ENCODE measurements at places on chromosomes 16 and 17. TPM values are rescaled to one million over a fixed set of nuclear protein-coding genes. Genes with fewer than 3 reads are reported as not detected.

THOC6 gene
- 65.4 TPM for total RNA-seq

NACA2 gene
- total RNA-seq, result not detected

GAST gene
- not detected for total RNA-seq

CD19 gene
- not detected for total RNA-seq

C17orf107 gene
- 0.53 TPM for total RNA-seq

TP53TG3B gene
- total RNA-seq, result 1.5 TPM

FBXW10B gene
- total RNA-seq, result 0.30 TPM

KCNH4 gene
- total RNA-seq, result 0.03 TPM

PCGF2 gene
- total RNA-seq, result 10.5 TPM

All from A375 (cell line).